Inflammatory macrophage treated with lipopolysaccharide for 1 hour (primary cell): ENCODE measurements at places on chromosomes 1 and 21.

GRCh38 chr1:202018468-202019234 lies 8.3 kb downstream of the ELF3 start:
- DNase-seq, result no peak

DNA sequence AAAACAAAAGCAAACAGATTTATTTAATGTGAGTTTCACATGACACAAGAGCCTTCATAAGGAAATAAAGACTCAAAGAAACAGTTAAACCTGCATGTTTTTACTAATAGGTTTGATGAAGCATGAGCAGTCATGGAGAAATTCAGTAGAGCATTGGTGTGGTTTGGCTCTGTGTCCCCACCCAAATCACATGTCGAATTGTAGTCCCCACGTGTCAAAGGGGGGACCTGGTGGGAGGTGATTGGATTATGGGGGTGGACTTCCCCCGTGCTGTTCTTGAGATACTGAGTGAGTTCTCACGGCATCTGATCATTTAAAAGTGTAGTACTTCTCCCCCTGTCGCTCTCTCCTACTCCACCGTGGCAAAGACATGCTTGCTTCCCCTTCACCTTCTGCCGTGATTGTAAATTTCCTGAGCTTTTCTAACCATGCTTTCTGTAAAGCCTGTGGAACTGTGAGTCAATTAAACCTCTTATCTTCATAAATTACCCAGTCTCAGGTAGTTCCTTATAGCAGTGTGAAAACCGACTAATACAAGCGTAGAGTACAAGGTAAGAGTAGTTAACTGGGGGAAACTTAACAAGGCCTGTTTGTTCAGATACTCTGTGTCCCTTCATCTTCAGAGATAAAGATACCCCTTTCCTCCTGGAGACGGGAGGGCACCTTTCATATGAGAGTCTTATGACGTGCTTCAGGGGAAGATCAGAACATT lies 354.8 kb downstream of the SIPA1L2 start:
- no peak for DNase-seq

DNA sequence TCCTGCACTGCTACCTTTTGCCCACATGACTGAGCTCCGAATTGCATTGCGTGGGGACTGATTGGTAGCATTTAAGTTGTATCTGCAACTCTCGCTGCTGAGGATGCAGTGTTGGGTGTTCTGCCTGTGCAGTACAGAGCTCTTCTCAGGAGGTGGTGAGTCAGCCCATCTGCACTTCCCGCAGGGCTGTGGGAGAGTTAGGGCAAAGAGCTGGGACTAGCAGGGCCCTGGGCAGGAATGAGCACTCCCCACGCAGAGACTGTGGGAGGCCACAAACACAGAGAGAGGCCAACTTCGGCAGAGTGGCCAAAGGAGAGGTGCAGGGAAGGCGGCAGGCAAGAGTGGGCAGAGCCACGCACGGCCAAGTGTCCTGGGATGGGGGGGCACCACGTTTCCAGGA lies 244.7 kb downstream of the SIPA1L2 start:
- no peak for DNase-seq

DNA sequence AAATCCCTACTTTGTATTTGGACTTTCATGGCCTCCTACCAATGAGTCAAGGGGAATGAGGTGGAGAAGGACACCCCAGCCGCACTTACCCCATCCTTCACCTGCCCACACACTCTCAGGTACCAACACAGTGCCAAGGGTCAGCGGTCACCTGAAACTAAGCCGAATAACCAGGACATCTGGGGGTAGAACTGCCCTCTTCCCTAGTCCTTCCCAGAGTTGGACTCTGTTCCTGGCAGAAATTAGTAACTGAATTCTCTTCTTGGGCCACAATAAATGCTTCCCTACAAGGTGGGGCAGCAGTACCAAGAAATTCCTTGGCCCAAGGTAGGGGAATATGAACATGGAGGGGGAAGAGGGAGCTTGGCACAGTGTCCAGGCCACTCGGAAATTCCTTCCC lies 7.3 kb downstream of the SLC45A3 start:
- DNase-seq, result no peak

DNA sequence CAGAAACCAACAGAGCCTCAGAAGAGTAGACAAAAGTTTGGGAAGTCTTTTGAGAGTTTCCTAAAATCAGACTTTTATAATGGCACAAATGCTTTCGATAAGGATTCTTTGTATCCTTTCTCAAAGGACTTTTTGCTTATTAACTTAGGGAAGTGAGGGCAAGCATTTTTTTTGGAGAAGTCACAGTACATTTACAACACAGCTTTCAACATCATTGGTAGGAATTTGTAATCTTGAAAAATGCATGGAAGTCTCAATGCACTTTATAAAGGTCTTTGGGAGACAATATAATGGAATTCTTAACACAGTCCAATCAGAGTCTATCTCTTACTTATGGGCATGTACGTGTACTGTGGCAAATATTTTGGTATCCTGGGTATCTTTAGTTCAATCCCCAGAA lies 325.8 kb upstream of the NR5A2 start:
- DNase-seq, result peak; percentile 72

GRCh38 chr1:94729267-94729666 lies 90.9 kb upstream of the SLC44A3 start:
- no peak for DNase-seq

GRCh38 chr1:20448671-20449071 lies 37.3 kb downstream of the CAMK2N1 start:
- DNase-seq, result no peak

- no peak for DNase-seq
Measured at GRCh38 chr1:162612606-162613400, 19.5 kb upstream of the DDR2 start.

GRCh38 chr1:200178340-200178739 lies 150.8 kb downstream of the NR5A2 start:
- DNase-seq, result no peak

DNA sequence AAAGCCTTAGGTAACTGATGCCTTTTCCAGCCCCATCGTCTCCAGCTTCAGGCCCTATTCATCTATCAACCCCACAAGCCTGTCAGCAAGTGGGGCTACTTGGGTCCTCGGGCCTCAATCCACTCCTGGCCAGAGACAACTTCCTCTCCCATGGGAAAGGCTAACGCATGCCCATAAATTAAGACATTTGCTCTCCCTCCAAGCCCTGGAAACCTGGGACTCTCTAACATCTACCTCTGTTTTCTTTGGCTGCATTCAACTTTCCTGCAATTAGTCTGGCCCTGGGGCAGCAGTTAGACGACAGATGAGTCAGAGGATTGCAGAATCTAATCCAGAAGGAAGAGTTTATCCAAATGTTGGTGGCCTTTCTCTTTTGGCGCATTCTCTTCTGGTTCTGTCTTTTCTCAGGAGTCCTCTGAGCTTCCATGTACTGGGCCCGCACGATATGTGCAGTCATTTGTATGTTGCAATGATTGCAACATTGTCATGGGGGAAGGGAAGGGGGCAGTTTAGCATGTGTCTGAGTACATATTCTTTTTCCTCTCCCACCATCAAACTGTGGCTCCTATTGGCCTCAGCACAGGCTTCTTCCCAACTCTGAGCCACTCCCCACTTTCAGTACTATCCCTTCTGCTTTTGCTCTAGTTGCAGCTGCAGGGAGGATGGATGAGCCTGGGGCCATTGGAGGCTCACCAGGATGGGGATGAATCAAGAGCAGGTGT lies 54.4 kb downstream of the NAV1 start:
- DNase-seq, result peak; percentile 60

- DNase-seq, result no peak
Measured at GRCh38 chr1:21680381-21680780, 11.2 kb upstream of the RAP1GAP start.

GRCh38 chr1:39642796-39643195 lies 3.4 kb upstream of the HEYL start:
- DNase-seq, result no peak

- DNase-seq, result peak; percentile 36
Measured at GRCh38 chr1:33049371-33049770, 12.7 kb upstream of the AK2 start.

GRCh38 chr1:245870698-245871097 lies 636.4 kb downstream of the SMYD3 start:
- no peak for DNase-seq

GRCh38 chr1:5847013-5847659 lies 145.1 kb downstream of the NPHP4 start:
- DNase-seq, result no peak

DNA sequence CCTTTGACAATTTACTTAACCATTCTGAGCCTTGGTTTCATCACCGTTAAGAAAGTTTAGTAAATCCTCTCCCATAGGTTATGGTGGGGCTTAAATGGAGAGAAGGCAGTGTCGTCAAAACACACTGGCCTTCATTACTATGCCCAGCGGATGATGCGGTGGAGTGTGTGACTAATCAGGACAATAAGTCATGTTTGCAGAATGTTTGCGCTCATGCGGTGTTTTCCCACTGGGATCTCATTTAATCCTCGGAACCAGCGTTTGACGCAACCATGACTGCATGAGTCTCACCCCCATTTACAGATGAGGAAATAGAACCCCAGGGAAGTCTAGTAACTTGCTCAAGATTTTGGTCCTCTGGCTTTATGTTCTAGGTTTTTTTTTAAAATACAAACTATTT lies 17.5 kb downstream of the SLC26A9 start:
- DNase-seq, result peak; percentile 45

GRCh38 chr1:17909634-17910033 lies 154.5 kb downstream of the ACTL8 start:
- peak; percentile 5 for DNase-seq

- DNase-seq, result peak; percentile 50
Measured at GRCh38 chr1:15684042-15684461, at the start of gene PLEKHM2. PLEKHM2 (plus strand) TSS chr1:15684320; CDS start chr1:15684559, 239 bp downstream.

DNA sequence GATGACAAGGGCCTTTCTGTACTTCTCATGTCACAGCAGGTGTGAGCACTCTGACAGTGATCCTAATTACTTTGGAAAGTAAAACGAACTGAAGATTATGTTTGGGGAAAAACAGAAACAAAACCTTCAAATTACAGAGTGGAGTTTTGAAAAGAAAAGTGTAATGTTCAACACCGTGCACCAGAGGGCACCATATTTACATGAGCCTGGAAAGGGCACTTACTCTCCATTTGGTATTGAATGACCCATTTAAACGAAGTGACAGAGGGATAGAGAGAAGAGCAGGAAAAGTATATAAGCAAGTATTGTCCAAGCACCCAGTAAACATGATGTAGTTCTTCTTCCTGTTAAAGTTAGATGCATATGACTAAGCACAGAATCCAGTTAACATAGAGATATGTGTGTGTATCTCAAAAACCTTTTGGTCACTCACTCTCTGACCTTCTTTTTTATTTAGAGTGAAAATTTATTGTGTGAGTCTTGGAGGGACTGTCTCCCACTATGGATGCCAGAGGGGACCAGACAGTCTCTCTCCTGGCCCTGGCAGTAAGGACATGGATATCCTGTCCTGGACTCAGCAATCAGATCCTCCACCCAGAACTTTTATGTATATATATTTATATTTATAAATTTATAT lies 3.8 kb upstream of the RGSL1 start:
- peak; percentile 76 for DNase-seq

DNA sequence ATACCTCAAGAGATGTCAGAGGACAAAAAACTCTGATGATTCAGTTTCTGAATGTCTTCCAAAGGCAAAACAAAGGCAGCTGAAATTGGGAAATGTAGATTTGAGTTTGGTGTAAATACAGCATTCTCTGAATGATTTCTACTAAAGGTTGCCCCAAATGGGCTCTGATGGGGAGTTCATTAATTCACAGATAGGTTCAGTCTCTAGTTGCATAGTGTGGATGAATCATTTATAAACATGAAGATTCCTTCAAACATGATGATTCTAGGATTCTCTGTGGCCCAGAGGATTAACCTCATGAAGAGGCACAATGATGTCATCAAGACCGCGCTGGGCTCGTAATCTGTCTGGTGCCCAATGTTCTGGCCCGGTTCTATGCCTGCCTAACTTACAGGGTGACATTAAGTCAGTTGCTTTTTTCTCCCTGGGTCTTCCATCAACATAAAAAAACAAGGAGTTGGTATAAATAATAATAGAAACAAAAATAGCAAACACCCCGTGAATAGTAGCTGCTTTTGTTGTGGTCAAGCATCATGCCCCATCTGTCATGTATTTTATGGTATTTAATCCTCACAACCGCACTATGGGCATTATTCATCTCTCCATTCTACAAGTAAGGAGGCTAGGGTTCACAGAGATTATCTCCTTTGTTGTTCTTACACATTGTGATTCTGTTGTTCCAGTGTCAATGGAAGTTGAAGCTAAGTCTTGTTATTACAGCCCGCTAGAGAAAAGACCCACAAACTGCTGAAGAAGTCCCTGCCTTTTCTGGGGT lies 509.6 kb upstream of the USP24 start:
- no peak for DNase-seq

- DNase-seq, result no peak
Measured at GRCh38 chr1:58201492-58202106, 344.9 kb downstream of the OMA1 start.

DNA sequence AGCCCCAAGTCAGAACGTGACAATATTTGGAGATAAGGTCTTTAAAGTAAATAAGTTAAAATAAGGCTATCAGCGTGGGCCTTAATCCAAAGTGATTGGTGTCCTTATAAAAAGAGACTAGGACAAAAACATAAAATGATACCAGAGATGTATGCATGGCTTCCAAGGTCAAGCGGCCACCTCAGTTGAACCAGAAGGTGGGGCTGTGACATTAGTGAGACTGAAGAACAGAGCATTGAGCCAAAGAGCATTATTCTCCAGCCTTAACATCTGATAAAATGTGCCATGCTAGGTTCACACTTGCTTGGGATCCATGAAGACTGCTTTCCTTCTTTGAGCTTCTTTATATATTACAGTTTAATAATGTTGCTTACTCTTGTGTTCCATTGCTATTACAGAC lies 554.6 kb downstream of the PLA2G4A start:
- no peak for DNase-seq

GRCh38 chr21:32322676-32323075 lies 24.0 kb downstream of the MRAP start:
- no peak for DNase-seq

- DNase-seq, result no peak
Measured at GRCh38 chr1:52364235-52364839, 1.7 kb downstream of the CC2D1B start.

GRCh38 chr1:190452272-190452848 lies 25.3 kb downstream of the BRINP3 start:
- no peak for DNase-seq

DNA sequence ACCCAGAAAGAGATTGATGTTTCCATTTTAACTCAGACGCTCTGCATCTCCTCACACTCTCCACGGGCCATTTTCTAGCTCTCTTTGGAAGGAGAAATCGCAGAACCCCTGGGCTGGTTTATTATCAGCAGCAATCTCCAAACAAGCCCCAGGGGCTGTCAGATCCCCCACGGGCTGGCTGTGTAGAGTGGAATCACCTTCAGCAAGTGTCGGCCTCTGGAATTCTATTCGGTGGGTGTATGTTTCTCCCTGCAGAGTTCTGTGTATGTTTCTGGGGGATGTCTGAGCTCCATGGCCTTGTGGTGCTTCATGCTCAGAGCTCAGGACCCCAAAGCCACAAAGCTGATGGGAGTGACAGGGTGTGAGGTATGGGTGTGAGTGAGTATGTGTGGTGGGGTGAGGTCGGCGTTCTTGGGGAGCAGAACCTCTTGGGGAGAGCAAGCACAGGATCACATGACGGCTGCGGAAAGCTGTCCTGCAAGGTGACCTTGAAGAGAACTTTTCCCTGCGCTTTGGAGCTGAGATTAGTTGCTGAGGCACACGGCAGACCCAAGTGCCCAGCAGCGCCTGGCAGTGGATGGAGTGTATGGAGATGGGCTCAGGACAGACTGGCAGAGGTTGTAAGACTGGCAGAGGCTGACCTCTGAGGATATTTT lies 489 bp downstream of the ACOT11 start:
- DNase-seq, result no peak
